ENCODE measurements at places on chromosomes 4 and X.

- DNase-seq: no peak
These were observed 62.5 kb downstream of the ABLIM2 start for GRCh38 chr4:8095956-8096689.

DNA sequence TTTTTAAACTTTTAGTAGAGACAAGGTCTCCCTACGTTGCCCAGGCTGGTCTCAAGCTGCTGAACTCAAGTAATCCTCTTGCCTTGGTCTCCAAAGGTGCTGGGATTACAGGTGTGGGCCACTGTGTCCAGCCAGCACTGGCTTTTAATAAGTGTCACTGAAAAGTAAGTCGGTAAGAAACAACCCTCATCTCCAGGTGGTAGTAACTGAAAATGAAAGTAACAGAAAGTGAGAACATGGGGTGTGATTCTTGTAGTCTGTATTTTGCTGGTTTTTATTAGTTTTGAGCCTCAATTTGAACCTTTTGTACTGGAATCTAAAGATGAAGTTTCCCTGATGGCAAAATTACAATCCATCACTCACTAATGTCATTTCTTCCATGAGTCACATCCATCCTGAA is 238.1 kb upstream of the AGA start:
- no peak for DNase-seq

DNA sequence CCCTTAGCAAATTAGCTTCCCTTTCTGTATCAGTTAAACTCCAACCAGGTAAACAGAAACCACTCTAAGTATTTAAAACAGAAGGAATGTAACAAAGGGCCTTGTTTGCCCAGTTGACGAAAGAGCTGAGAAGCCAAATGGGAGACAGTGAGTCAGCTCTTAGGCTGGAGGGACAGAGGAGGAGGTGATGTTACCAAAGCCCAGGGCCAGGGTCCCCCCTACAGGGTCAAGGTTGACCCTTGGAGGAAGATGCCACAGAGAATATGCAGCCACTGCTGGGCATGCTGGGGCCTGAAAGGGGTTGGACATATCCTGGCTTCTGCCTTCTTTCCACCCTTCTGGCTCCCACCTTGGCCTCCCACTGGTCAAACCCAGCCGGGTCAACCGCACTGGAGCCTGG is 38.3 kb upstream of the LGI2 start:
- no peak for DNase-seq

GRCh38 chr4:56828784-56829535 is 7.5 kb upstream of the SPINK2 start:
- DNase-seq: no peak

GRCh38 chr4:6620891-6621555 is 19.5 kb upstream of the MRFAP1 start:
- no peak for DNase-seq
